ENCODE measurements at places on chromosomes 3 and 15.

DNA sequence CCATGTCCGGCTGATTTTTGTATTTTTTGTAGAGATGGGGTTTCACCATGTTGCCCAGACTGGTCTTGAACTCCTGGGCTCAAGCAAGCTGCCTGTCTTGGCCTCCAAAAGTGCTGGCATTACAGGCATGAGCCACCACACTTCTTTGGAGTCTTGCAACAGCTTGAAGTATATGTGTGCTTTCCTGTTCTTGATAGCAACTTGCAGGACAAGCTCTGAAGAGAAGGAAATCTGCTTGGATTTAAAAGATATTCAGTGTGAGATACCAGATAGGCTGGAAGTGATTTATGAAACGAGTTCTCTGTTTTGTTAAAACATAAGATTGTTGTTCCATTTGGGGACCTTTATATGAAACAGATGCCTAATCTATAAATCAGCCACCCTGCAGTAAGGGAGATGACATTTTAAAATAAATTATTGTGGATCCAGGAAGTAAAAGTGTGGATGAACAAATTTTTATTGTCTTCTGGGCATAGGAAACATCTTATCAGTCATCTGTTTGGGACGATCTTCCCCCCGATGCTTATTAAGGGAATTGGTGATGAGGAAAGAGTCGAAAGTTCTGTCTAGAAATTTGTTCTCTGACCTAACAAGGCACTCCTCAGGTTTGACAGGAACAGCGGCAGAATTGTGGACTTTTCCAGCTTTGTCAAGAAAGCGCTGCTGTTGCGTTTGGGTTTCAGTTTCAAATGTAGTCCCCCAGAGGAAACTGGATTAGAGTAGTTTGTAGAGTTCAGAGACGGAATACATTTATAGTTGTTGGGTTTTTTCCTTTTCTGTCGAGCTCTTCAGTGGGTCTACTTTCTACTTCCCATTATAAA is 53.7 kb upstream of the MAGI1 start:
- DNase-seq = no peak

- DNase-seq = no peak
Measured at GRCh38 chr3:81602781-81603180, 158.7 kb downstream of the GBE1 start.

- DNase-seq = no peak
Measured at GRCh38 chr3:38226273-38226672, 39.3 kb upstream of the SLC22A13 start.

GRCh38 chr3:71101014-71101413 is 482.5 kb downstream of the FOXP1 start:
- peak; percentile 62 for DNase-seq

- DNase-seq = no peak
Measured at GRCh38 chr3:126917232-126917804, 65.6 kb upstream of the PLXNA1 start.

DNA sequence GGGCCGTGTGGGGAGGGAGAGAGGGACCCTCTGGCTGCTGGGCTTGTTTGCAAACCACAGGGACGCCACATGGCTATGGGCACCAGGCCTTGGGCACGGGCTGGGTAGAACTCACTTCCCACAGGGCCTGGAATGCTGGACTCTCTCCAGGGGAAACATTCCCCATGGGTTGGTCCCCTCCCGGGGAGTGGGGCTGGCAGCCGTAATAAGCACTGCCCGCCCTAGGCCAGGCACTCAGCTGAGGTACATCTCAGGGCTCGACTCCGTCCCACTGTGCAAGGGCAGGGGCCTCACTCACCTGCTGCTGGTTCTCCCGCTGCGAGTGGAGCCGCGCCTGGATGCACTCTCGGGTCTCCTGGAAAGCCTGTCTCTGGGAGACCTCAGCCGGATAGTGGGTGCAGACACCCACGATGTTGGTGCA is 96.7 kb downstream of the ADCY5 start:
- DNase-seq = no peak

GRCh38 chr3:65595222-65596028 is 443.3 kb downstream of the MAGI1 start:
- DNase-seq = no peak

- no peak for DNase-seq
Measured at GRCh38 chr3:160023476-160023875, 34.8 kb downstream of the IL12A start.

- peak; percentile 18 for DNase-seq
Measured at GRCh38 chr3:64796607-64797399, 109.0 kb upstream of the ADAMTS9 start.

DNA sequence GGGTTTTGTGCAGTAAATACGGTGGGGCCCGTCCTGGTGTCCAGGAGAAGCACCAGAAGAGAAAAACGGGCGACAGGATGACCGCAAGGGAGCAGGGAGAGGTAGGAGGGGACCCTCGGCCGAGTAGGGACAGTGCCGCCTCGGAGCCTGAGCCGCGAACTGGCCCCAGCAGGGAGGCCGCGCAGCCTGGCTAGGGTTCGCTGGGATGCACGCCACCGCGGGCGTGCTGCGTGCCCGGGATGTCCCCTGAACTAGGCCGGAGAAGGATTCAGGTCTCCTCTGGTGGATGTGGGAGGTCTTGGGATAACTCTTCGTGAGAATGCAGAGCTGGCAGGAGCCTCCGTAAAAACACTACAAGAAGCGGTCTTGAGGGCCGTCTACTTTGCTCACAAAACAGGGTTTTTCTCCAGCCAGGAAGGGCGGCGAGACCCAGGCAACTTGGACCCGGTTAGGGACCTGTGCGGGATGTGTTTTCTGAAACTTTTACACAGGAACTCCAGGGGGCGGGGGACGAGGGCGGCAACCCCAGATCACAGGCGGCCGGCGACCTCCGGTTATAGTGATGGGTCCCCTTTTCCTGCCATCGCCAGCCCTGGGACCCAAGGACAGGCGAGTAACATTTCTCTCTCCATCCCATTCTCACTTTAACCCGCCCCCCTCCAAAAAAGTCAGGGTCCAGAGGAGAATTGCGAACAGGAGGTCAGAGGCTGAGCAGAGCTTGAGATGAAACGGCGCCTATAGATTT is 35.5 kb downstream of the NR2F2 start:
- no peak for DNase-seq

GRCh38 chr3:106083207-106083606 is 214.4 kb upstream of the CBLB start:
- no peak for DNase-seq

GRCh38 chr3:4766716-4767499 is 212.3 kb upstream of the BHLHE40 start:
- no peak for DNase-seq

- no peak for DNase-seq
Measured at GRCh38 chr3:44969828-44970179, 6.2 kb downstream of the ZDHHC3 start.

DNA sequence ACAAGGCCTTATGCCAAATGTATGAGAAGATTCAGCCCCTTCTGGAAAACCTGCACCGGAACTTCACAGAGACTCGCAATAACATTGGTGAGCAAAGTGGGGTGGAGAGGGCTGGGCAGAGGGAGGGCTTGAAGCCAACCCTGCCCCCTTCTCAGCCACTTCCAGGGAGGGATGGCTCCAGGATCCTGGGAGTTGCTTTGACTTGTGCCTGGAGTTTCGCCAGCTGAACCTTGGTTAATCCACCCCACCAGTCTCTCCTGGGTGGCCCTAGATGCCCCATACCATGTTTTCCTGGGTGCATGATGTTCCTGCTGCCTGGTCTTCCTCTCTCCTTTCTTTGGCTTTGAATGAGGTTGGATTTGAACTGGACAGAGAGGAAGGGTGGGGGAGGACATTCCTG is 10.8 kb downstream of the TBC1D21 start:
- DNase-seq = no peak
